T-helper 17 cell (primary cell): ENCODE measurements at places on chromosomes 5 and 9.

DNA sequence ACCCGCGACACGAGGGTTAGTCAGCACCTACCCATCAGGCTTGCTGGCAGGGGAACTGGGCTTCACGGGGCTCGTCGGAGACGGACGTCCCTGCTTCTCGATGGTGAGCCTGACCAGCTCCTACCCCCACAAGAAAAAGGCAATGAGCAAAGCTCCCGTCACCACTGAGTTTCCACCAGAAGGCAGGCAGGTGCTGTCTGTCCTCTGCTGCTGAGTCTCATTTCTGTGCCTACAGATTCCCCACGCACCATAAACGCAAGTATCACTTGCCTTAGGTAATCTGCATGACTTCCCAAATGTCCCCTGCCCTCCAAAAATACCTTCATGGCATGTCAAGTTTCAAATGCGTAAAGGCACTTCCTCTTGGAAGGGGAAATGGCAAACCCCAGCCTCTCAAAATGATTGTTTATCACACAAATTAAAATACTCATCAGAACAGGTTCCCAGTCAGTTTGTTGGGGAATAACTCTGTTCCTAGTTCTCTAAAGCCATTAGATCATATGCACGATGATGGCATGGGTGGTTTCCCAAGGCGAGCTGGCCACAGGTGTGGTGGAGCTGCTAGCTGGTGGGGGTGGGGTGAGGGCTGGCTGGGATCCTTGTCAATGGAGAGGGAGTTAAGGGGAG is 85.0 kb downstream of the PRRT1B start:
- no peak for DNase-seq

DNA sequence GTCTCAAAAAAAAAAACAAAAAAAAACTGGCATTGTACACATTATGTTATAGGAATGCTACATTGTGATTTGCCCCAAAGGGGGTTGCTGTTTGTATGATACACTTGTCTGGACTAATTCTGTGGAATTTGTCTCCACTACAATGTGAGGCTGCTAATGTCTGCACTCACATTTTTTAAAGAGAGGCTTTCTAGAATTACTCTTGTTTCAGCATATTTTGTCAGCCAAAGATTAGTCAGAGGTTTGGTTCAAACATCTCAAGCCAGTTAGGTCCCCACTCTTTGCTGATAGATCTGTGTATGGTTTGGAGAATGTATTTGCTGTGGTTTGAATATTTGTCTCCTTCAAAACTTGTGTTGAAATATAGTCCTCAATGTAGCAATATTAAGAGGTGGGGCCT is 59.3 kb upstream of the ZNF169 start:
- DNase-seq, result no peak

GRCh38 chr5:76703707-76704106 is 12.2 kb upstream of the F2R start:
- DNase-seq, result no peak

- no peak for DNase-seq
Observed at GRCh38 chr9:81227507-81228245, 461.7 kb downstream of the TLE1 start.

DNA sequence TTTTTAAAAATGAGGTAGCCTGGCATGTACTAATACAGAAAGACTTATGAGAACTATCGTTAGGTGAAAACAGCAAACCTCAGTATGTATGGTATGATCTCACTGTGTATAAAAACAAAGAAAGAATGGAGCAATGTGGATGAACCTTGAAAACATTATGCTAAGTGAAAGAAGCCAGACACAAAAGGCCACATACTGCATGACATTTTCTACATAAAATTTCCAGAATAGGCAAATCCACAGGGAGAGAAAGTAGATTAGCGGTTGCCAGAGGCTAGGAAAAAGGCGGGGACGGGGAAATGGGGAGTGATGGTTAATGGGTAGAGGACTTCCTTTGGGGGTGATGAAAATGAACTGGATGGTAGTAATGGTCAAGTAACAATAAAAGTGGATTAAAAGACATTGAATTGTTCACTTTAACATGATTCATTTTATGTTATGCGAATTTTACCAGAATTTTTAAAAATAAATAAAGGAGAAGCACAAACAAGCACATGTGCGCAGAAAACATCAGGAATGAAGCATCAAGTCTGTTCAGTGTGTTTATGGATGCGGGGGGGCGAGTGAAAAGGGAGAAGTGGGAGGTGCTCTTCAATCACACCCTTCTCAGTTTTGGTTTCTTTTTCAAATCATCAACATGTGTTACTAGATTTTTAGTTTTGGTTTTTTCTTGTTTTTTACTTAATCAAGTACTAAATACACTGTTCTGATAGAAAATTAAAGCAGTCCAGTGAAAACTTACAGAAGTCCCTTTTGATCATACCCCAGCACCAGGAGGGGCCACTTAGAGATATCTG is 16.3 kb downstream of the ROR2 start:
- no peak for DNase-seq

GRCh38 chr5:1975898-1976765 is 93.4 kb upstream of the IRX4 start:
- DNase-seq, result no peak

DNA sequence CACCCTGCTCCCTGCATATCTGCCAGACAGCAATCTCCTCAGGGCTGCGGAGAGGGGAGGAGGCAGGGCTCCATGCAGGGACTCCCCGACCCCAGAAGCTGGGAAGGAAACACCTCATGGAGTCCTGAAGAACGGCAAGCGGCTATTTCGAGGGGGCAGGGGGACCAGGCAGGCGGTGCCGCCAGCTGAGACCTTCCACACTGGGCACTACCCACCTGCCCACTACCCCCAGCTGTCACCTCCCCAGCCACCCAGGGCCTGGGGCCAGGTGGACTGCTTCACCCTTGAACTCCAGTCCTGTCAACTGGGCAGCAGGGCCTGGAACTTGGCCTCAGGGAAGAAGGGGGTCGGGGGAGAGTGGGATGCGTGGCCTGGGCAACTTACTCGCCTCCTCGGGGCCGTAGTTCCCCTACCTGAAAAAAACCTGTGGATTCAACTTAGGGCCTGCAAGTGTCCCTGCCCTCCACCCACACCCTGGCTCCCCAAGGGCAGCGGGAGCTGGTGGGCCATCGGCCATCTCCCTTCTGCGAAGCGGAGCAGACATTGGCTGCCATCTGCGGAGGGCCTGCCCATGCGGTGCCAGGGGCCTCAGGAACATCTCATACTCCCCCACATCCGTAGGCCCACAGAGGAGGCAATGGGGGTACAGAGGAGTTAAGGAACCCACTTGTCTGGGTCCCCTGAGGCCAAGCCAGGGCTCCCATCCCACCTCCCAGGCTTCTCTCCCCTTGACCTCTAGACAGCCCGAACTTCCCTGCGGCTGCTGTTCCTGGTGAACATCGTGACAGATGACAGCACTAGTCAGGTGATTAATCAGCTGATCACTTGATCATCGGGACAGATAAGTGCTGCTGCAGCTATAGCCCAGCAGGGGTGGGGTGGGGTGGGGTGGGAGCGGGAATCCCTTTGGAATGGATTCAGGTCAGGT is 18.5 kb upstream of the RALGDS start:
- no peak for DNase-seq

GRCh38 chr9:138098116-138098907 is 220.7 kb downstream of the CACNA1B start:
- no peak for DNase-seq

GRCh38 chr9:127557998-127558546 is 54.0 kb upstream of the STXBP1 start:
- DNase-seq, result no peak

DNA sequence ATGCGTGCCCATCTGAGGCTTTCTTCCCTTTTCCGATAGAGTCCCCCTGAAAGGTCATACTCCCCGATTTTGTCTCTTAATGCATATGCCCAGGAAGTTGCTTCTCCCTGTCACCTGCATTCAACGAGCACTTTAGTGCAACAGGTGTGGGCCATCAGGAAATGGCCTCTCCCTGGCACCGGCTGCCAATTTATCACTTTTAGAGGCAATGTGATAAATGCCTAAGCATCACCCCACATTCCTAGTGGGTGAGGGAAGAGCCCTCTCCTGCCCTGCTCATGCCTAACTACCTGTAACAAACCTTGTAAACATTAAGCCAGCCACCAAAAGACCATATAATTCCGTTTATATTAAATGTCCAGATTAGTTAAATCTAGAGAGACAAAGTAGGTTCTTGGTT is 1.1 kb upstream of the SNAPC3 start:
- DNase-seq, result no peak

GRCh38 chr5:159992566-159992965 is 16.4 kb upstream of the TTC1 start:
- DNase-seq, result no peak

DNA sequence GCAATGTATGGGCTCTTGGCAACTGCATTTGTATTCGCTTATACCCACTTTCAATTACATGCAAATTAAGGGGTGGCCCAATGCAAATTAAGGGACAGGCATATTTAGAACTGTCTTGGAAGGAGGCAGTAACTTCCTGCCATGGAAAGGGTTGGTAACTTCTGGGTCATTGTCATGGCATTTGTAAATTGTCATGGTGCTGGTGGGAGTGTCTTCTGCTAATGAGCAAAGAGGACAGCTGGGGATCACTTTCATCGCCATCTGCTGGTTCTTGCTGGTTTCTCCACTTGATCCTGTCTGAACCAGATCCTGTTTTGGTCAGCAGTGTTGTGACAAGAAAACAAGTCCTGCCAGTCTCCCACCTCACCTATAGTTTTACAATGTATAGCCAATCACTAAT is 23.3 kb upstream of the UGT3A2 start:
- DNase-seq, result no peak

DNA sequence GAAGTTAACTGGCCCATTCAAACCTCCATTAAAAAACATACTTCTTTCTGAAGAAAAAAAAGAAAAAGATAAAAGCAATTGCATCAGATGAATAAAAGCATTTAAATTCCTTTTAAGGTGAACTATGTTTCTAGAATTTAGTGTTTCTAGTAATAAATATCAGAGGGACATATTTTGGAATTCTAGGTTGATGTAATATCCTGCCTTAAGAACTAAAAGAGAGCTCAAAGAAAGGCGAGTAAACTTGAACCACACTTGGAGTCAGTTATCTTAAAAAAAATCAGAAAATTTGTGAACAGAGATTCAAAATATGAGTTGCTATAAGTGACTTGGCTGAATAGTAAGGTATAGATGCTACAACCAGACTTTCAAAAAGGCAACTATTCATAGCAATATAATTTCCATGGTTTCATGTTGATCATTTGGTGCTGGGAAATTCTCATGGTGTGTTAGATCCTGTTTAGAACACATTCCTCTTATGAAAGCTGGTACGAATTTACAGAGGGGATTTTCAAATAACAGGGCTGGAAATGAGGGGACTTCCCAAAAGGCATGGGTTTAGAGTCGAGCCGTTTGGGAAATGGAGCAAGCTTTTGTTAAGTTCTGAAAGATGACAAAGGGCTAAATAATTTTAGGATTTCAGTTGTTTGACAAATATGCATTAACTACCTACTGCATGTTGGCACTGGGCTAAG is 37.6 kb upstream of the RAI14 start:
- DNase-seq, result no peak

DNA sequence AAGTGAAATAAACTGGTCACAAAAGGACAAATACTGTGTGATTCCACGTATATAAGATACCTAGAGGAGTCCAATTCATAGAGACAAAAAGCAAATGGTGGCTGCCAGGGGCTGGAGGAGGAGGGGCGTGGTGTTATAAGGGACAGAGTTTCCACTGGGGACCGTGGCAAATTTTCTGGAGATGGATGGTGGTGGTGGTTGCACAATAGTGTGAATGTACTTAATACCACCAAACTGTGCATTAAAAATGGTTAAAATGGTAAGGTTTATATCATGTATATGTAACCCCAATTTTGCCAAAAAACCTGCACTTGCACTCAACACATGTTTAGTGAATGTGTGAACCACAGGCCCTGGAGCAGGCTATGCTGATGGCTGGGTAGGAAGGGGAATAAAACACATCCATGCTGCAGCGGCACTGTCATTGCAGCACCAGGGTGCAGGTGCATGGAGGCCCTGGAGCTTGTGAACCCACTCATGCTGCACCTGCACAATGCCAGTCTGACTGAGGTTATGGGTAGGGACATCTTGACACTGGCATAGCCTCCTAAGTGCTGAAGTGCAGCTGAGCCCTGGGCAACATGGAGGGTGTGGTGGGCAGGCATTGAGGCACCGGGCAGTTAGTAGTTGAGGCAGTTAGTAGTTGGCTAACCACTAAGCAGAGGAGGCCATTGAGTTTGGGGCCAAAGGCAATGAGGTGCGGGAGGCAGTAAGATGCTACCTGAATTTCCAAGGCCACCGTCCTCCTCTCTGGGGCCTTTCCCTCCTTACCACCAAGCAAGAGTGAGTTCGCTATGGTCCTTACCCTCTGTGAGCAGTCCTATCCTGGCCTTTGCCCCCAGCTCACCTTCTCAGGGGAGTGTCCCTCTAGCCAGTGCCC is 3.5 kb upstream of the PHF2 start:
- no peak for DNase-seq

DNA sequence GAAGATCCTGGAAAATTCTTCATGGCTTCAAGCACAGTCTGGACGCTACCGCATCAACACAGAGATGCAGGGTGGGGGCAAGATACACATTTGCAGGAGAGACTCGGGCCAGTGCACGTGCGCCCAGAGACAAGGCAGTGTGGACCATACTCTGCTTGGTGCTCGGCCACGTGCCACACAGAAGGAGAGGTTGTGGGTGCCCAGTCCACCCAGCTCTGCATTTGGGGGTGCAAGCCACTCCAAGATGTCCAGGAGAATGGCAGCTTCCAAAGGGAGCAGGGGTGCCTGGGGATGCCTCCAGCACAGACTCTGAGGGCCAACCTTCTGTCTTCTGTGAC is 4.3 kb downstream of the NKD2 start:
- DNase-seq, result no peak

- no peak for DNase-seq
Observed at GRCh38 chr5:41695920-41696582, 174.2 kb downstream of the OXCT1 start.

- DNase-seq, result no peak
Observed at GRCh38 chr5:517535-518100, 6.6 kb downstream of the SLC9A3 start.

DNA sequence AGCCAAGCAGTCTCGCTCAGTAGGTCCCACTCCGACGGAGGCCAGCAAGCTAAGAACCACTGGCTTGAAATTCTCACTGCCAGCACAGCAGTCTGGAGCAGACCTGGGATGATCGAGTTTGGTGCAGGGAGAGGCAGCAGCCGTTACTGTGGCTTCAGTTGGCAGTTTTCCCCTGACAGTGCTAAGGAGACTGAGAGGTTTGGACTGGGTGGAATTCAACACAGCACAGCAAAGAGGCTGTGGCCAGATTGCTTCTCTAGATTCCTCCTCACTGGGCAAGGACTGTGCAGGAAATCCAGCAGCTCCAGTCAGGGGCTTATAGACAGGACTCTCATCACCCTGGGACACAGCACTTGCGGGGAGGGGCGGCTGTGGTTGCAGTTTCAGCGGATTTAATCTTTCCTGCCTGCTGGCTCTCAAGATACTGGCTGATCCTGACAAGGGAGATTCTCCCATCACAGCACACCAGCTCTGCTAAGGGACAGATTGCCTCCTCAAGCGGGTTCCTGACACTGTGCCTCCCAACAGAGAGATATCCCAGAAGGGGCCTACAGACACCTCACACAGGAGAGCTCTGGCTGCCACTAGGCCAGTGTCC is 122.1 kb downstream of the YIPF5 start:
- DNase-seq, result no peak

GRCh38 chr9:127844821-127845359 is 9.6 kb downstream of the ENG start:
- DNase-seq, result no peak

- no peak for DNase-seq
Observed at GRCh38 chr5:127536687-127537086, 19.2 kb downstream of the PRRC1 start.
